ENCODE measurements at places on chromosomes 16 and 17.

GRCh38 chr17:79126139-79126538 is 51.5 kb downstream of the ENGASE start:
- no peak for DNase-seq

DNA sequence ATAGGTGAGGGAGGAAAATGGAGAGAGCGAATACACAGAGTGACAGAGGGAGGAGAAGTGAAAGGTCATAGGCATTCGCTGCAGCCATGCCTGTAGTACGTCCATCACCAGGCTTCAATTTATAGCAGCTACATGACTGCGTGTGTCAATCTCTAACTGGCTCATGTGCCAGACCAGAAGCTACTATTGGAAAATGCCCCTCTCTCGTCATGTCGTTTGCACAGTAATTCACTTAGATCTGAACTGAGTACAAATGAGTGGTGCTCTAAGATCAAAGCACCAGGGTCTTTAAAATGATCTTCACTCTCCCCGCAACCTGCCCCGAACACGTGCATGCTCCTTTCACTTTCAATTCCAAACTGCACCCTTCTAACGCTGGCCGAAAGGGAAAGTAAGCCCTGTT is 51.3 kb downstream of the ADCY9 start:
- no peak for DNase-seq

- DNase-seq: no peak
Measured at GRCh38 chr17:28704219-28704858, 7.3 kb downstream of the PROCA1 start.

DNA sequence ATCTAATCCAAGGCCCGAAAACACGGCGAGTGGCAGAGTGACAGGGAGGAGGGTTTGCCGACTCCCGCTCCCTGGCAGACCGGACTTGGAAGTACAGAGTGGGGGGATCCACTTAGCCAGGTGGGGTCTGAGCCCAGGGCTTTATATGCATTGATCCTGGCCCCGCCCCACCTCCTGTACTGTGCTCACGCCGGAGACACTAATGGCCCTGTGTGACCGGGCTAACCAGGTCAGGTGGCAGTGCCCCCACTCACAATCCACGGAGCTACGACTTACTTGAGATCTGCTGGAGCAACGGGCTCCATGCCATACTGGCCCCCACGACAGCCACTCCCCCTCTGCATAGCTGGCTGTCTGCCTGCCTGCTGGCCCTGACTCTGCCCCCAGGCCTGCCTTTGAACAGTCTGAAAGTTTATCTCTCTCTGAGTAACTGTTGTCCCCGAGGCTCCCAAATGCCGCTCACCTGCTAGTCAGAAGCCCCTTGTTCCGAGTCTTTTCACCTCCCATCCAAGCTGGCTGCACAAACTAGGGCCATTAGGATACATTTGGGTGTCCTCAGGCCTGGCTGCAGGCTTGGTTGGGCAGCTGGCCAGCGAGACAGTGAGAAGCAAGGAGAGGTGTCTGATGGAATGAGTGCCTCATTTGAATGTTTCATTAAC is 28.0 kb downstream of the CACNA1G start:
- DNase-seq: no peak

- no peak for DNase-seq
Measured at GRCh38 chr16:72018470-72018869, 9.9 kb downstream of the DHODH start.

DNA sequence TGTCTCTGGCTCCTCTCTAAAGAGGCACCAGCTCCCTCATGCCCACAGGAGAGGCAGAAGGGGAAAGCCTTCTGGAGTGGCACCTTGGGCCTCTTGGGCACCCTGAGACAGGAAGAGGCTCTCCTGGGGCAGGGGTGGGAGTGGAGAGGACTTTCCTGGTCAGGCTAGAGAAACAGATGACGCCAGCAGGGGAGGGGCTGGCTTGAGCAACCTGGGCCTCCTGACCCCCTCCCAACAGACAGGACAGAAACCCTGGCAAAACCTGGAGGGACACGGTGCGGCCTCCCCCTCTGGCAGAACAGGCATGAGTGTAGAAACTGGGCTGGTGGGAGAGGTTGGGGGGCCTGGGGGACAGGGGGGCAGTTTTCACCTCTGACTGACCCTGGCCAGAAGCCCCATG is 6.1 kb downstream of the SMIM5 start:
- no peak for DNase-seq

DNA sequence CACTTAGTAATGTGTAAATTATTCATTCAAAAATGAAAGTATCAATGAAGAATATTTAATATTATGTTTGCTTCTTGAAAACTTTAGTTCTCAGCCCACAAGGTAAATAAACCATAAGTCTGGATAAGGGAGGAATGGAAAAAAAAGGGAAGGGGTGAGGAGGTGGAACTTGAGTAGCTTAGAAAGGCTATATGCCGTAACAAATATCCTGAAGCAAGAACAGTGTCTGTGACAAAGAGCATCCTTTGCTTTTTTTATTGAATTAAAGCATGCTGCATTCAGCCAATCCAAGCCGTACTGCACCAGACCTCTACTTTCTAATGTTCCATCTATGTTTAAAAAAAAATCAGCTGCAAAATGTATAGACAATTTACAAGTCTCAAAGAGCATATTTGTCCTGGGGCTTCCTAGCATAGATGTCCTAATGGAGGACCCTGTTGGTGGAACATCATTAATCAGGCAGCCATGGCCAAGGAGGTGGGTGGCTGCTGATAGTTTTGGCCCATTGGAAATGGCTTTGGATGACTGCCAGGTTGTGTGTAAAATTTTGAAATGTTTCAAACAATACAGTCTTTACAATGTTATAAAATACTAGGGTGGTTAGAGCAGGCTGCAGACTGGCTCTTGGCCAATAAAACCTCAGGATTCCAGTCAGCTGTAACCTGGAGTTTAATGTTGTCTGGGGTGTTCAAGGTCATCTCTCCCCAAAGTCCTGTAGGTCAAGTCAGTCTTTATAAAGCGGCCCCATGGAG is 895.8 kb upstream of the SOX9 start:
- no peak for DNase-seq

DNA sequence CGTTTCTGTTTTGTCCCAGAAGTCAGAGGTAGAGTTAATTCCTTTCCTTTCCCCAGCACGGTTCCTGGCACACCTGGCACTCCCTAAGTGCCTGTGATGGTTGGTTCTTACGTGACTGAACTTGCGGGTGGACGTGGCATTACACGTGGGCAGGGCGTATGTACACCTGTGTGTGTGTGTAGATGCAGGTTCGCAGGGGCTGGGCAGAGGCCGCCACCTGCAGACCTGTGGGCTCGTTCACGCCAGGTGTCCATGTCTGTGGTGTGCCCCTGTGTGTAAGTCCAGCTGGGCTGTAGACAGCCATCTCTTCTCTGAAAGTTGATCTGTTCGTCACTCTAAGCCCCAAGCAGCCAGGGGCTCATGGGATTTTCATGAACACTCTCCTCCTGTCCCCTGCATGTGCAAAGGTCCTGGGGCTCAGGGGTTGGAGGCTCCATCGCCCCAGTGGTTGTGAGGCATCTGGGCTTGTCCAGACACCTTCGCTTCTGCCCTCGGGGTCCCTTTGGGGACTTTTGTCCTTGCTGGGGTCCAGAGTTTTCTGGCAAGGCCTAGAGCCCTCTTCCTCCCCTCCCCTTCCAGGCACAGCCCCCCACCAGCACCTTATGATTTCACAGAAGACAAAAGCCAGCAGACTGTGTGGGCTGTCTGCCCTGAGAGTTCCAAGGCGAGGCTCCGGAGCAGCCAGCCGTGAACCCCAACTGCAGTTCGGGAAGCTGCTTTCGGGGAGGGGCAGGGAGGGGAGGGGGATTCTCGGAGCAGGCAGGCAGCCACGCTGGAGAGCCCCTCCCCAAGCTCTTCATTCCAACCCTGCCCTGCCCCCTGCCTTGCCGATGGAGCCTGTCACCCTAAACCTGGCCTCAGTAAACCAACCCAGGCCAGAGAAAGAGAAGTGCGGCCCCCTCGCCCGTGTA is 5.4 kb upstream of the FSCN2 start:
- DNase-seq: no peak

- DNase-seq: no peak
Measured at GRCh38 chr16:28932339-28933141, 769 bp downstream of the CD19 start.

DNA sequence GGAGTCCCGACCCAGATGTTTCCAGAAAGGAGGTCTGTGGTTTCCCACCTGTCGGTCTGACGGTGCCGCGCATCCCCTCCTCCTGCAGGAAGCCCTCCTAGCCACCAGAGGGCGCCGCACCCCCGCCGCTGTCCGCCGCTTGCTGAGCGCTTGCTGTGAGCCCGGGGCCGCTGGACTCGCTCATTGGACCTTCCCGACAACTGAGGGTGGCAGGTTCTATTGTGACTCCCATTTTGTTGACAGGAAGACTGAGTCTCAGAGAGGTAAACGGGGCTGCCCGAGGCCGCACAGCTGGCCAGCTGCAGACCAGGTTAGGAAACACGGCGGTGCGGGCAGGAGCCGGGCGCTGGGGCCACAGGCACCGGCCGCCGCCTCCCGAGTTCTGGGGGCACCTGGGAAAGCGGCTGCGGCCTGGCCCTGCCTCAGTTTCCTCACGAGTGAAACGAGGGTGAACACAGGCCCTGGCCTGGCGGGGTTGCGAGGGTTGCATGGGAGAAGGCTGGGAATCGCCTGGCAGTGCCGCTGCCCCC is 191.1 kb upstream of the CIBAR2 start:
- DNase-seq: no peak

- no peak for DNase-seq
Measured at GRCh38 chr17:79221597-79221996, 147.0 kb downstream of the ENGASE start.

DNA sequence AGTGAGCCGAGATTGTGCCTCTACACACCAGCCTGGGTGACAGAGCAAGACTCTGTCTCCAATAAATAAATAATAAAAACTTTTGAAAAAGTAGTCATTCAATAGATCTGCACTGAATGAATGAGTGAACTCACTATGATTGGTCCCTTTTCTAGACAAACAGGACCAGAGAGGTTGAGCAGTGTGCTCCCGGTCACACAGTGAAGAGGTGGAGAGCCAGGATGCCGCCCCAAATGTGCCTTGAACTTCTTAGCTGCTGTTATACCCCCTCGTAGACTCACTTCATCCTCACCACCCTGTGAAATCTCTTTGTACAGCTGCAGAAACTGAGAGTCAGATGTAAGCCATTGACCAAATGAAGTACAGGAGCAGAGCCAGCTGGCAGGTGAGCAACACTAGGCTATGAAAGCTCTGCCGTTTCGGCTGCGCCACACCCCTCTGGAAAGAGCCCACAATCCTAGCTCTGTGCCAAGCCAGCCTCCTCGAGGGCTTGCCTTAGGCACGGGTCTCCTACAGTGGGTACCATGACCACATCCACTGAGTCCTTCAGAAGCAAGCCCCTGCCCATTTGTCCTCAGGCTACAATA is 7.8 kb upstream of the KIAA0513 start:
- no peak for DNase-seq

- no peak for DNase-seq
Measured at GRCh38 chr17:8417806-8418205, 17.9 kb upstream of the NDEL1 start.

GRCh38 chr17:56305007-56305406 is 151.7 kb downstream of the ANKFN1 start:
- DNase-seq: no peak

DNA sequence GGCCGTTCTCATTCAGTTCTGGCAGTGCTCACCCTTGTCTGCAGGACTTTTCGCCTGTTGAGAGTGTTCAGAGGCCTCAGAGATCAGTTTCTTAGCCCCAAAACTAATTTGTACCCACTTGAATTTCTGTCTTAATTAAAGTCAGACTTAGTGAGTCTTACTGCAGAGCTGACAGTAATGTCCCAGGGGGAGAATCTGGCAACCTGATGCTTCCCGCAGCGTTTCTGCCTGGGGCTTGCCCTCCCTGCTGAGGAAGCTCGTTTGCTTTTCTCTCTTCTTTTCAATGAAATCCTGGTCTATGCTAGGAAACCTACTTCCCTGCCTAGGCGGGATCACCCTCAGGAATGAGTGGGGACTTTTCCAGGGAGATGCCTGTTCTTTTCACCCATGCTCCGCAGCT is 25.3 kb downstream of the DBNDD1 start:
- no peak for DNase-seq

DNA sequence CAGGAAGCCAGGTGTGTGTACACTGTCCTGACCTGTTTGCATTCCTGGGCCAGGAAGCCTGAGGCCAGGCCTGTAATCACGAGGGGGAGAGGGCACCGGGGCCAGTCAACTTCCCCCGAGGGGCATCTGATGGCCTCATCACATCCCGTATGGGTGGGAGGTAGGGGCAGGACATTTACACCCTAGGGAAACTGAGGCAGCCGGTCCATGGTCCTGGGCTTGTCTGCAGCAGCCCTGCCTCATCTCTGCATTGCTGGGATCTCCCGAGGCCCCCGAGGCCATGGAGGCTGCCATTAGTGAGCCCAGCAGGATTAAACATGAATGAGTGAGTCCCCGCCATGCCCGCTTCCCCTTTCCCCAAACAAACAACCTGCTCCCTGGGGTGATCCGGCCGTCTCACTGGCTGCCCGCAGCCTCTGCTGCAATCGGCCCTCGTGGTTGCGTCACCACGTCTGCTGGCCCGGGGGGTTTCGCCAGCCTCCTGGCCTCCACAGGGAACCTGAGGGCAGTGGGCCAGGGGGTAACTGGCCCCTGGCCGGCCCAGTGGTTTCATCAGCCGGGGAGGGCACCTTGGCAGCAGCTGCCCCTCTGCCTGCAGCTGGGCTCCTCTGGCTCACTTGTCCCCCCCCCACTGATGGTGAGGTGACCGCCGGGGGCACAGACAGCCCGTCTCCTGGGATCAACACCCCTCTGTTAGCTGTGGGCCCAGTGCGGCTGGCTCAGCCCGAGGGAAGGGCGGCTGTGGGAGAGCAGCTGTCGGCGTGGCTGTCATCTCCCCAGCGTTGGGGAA is 88.3 kb upstream of the GSE1 start:
- no peak for DNase-seq

- DNase-seq: peak; percentile 98
Measured at GRCh38 chr16:85615014-85615851, 2.1 kb downstream of the GSE1 start.

- no peak for DNase-seq
Measured at GRCh38 chr17:68592682-68593641, 8.2 kb downstream of the FAM20A start.

DNA sequence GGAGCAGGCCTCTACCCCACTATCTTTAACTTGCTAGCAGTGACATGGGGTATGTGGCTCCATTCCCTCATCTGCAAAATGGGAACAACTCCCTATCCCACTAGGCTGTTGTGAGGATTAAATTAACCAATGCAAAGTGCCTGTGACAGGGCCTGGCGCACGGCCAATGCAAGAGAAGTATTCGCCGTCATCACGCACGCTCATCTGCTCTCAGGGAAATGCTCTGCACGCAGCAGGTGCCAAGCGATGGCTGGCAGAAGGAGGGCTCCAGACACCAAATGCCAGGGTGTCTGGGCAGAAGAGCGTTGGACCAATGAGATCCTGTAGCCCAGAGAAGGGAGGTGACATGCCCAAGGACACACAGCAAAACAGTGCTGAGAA is 17.3 kb downstream of the FAM83G start:
- DNase-seq: no peak

All from RWPE2 (cell line).